ENCODE measurements at places on chromosomes 2 and 18.

DNA sequence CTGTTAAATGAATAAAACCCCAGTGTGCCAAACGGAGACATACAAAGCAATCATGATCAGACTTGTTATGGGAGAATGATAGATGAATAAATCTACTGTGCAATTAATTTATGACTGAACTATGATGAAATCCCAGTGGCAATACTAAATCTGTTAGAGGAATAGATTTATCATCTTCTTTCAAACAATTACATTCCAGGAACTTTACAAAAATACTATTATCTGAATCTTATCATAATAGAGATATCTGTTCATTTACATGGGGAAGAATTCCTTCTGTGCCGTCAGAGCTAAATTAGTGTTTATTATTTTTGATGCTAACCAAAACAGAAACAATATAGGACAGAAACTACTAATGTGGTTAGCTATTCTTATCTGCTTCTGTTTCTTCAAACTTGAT lies 208.5 kb downstream of the CAMKMT start:
- DNase-seq, result no peak

- peak; percentile 44 for DNase-seq
Observed at GRCh38 chr2:230441227-230441897, 25.4 kb downstream of the SP100 start.

DNA sequence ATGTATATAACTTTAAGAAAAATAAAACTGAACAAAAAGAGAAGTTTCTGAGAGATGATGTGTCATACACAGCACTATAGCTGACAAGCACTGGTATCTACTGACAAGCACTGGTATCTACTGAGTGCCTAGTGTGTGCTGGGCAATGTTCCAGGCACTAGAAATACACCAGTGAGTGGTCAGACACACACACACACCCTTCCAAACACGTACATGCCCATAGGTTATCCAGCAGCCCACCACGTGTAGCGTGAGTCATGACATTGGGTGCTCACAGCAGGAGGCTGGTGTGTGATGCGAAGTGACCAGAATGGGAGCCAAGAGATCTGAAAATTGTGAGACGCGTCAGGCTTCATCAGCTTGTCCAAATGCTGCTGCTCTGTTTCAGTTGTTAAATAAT lies 12.2 kb upstream of the GNAL start:
- no peak for DNase-seq

GRCh38 chr2:60025496-60025895 lies 528.0 kb downstream of the BCL11A start:
- DNase-seq, result no peak

DNA sequence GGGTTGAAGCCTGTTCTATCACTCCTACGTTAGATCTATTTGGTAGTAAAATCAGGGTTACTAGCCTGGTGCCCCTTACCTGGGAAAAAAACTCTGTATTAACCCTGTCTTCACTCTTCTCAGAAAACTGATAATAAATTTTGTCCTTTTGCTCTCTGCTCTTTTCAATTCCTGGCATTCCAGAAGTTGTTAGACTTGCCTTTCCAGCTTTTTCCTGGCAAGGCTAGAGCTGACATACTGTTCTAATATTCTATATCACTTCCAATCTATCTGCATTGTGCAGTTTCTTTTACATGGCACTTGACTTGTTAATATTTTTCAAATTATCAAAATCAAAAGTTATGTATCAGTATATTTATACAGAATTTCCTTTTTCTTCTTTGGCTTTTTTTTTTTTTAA lies 162.2 kb downstream of the FIGN start:
- DNase-seq, result no peak

DNA sequence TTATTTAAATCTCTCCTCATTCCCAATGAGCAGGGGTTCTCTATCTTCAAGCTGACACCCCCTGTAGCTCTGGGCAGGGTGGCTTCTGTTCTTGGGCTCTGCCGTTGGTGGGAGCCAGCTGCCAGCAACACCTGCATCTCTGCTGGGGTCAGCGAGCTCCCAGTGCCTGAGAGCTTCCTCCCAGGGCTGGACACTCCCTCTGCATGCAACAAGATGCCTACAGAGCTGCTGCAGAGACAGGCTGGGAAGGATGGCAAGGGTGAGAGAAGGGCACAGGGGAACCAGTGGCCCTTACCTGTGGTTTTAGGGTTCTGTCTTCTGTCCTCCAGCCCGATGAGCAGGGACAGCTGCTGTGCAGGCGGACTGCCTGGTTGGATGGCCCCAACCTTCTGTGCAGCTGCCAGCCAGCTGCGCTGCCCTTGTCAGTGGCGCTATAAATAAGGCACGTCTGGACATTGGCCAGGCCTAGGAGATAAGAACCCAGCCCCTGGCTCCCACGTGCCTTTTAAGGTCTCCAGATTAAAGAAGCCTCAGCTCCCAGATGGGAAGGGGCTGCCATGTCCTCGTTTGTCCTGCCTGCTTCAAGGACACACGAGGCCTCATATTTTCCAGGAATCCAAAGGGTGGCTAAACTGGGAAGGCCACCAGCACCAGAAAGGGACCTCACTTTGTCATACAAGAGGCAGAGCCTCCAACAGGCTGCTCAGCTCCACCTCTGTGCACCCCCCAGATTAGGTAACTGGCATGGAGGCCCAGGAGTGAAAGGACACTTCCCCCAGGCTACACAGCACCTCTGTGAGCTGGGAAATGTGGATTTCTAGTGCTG lies 39.5 kb upstream of the FHL2 start:
- DNase-seq, result no peak

GRCh38 chr18:3150274-3150673 lies 69.5 kb downstream of the MYOM1 start:
- DNase-seq, result no peak

DNA sequence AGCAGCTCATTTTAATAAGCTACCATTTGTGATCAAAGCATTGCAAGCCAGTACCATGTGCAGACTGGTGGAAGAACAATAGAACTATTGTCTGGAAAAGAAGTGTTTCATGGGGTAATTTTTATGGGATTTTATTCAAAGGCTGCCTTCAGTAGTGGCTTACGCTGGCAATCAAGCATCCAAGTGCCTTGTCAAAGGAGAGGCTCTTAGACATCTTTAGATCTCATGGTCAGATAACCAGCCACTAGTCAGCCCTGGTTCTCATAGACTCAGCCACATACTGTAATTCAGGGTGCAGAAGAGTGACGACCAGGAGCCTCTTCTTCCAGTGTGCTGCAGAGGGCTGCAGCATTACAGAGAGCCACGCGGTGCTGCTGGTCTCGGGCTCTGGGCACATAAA lies 98.5 kb upstream of the NOSTRIN start:
- DNase-seq, result no peak

DNA sequence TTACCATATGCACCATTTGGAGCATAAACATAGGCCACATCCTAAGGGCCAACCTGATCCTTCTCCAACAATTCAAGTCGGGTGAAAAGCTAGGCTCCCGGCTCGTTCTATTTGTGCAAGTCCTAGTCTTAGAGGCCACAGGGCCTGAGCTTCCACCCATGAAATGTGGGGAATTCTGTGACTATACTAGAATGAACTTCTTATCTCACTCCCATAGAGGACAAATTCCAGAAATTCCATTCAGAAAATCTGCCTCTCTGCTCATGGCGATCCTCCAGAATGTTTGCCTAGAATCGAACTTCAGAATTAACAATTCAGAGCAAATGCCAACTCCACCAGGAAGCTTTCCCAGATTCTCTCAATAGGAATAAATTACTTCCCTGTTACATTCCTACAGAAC lies 187.9 kb downstream of the BCL11A start:
- no peak for DNase-seq

GRCh38 chr2:66305718-66306117 lies 129.2 kb upstream of the MEIS1 start:
- no peak for DNase-seq

- DNase-seq, result no peak
Observed at GRCh38 chr2:232260075-232260474, 118.5 kb upstream of the ALPP start.

DNA sequence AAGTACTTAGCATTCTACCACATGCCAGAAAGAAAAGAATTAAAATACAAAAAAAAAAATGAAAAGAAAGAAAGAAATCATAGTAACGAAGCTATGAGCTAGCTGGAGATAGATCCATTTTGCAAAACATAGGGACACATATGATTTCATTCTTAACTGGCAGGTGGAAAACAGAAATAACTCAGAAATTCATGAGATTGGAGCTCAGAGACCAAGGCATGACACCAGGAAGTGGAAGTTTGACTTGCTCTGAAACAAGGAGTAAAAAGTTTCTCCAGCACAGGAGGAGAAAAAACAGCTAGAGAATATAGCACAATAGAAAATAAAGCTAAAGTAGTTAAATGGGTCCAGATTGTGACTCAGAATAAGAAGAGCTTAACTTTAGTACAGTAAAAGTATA lies 278.1 kb downstream of the ZEB2 start:
- no peak for DNase-seq

- no peak for DNase-seq
Observed at GRCh38 chr2:104929663-104930062, 75.7 kb downstream of the POU3F3 start.

DNA sequence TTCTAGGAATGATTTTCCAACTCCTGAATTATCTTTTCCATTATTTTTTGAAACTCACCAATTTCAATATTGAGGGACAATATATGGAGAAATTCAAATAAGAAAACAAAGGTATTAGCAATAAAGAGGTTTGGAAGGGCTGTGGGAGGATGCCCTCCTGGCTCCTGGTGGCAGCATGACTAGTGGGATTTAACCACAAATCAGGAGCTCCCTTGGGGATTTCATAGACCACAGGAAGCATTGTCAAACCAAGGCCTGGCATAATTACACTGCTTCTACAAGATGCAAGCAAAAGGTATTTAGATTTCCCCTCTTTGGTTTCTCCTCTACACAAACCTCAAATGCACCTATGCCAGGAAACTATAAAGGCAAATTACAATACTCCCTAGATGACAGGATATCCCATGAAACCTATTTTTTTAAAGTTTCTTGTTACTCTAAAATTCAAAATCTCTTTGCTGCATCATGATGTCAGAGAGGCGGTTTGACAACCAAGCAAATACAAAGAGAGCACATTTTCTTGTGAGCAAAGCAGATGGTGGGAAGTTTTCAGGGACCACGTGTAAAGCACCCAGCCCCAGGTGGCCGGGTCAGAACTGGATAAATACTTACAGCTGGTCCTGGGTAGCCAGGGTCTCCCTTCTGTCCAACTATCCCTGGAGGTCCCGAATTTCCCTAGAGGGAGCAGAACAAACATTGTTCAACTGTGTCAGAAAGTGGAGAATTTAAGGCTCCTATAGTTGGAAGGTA lies 67.9 kb downstream of the COL6A3 start:
- no peak for DNase-seq

DNA sequence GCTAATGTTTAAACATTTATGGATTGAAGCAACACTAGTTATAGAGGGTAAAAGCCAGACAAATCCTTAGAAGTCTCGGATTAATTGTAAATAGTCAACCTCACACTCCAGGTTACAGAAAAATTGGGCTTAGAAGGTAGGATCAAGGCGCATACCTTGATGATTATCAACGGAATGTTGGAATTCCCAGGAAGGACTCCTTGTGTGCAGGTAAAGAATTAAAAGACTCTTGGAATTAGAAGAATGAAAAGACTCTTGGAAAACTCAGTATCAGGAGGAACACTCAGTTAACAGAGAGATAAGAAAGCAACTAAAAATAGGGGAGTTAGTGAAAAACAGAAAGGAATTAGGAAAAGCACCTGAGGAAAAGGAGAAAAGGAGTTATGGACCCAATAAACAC lies 29.3 kb upstream of the EPHA4 start:
- no peak for DNase-seq

- DNase-seq, result no peak
Observed at GRCh38 chr2:16127276-16127940, 187.1 kb downstream of the MYCN start.

- DNase-seq, result no peak
Observed at GRCh38 chr2:239788576-239789098, 236.5 kb downstream of the NDUFA10 start.

- no peak for DNase-seq
Observed at GRCh38 chr2:165328272-165328671, 89.1 kb downstream of the SCN2A start.

DNA sequence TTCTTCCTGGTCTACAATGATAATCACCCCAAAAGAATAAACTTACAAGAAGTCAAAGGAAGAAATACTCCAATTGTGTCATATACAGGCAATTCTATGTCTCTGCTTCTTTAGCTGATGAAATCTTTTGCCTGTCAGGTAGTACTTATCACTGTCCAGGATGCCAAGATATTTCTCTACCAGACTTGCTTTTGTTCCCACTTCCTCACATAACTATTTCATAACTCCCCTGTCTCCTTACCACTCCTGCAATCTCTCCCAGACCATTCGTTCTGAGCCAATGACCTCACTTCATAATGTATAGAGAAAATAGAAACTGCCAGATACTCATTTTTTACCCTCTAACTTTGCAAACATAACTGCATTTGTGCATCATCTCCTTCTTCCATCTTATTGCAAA lies 39.1 kb downstream of the HNMT start:
- DNase-seq, result no peak

- DNase-seq, result no peak
Observed at GRCh38 chr18:58175122-58175785, 131.2 kb downstream of the NEDD4L start.

- DNase-seq, result no peak
Observed at GRCh38 chr2:85308896-85309555, 18.8 kb downstream of the TGOLN2 start.

DNA sequence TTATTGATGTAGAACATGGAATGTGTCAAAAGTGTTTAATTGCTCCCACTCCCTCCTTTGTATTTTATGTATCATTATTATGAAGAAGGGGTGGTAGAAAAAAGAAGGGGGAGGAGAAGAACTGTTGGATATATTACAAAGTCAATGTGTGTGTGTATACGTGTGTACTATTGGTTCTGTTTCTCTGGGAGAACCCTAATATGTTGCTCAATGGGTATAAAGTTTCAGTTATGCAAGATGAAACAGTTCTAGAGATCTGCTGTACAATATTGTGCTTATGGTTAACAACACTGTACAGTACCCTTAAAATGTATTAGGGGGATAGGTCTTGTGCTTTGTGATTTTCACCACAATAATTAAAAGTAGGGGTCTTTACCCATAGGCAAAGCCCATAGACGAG lies 58.1 kb upstream of the ZC3H15 start:
- no peak for DNase-seq

DNA sequence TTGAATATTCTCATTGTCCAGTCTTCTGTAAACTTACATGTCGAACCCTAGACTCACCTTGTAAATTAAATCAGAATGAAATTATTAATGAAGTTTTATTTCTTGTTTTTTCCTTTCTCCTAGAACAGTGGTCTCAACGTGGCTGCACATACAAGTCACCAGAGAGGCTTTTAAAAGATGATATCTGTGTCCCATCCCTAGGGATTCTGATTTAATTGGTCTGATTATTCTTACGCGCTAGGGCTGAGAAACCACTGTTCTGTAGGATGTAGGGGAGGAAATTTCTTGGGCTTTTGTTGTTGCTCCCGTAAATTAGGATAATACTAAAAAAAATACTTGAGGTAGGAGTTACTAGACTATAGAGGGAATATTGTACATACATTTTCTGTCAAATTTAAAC lies 32.1 kb downstream of the PPM1B start:
- no peak for DNase-seq

Measured in activated naive CD4-positive, alpha-beta T cell treated with Interleukin-2 at 50 U/mL for 16 hours (primary cell).